Nephron progenitor cell (in vitro differentiated cells): ENCODE measurements at places on chromosomes 12 and 14.

DNA sequence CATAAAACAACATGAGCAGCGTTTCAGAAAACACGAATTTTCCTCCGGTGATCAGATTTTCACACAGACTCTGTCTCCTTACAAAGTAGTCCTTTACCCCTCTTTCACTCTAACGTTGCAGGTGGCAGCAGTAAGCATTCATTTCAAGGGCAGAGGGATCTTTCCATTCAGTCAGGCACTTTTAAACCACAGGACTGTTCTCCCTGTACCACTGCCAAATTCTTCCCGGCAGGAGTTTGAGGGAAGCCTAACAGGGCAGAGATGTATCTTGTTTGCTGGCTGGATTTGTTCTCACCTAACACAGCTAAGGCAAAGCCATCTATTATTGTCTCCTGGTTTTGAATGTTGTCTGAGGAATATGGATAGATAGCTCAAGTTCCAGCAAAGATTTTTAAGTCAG is 1187.3 kb upstream of the SEL1L start:
- no peak for DNase-seq

DNA sequence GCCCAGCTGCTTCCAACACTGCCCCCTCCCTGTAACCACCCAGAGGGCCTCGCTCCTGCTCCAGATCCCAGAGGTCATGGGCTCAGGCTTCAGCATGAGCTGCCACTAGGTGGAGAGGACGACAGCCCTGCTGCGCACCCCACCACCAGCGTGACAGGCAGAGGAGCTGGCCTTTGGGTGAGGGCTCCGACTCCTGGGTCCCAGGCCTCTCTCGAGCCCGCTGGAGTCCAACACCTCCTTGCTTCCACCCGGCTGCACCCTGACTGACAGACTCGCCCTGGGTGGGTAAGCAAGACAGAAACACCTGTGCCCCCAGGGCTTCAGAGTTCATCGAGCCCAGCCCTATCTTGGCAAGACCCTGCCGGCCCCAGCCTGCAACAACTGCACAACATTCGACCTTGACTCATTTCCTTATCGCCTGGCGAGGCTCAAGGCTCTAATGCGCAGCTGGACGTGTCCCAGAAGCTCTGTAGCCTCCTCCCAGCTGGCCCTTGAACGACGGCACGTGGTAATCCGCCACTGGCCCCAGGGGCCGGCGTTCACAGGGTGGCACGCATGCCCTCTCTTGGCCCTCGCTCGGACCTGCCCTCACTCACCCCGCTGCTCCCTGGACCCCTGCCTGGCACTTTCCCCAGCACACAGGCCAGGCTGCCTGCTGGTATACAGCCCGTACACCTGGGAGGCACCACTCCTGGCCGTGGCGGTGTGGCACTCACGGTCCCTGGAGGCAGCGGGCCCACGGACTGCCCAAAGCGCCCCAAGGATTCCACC is 28.0 kb downstream of the VPS37B start:
- no peak for DNase-seq

GRCh38 chr12:130058926-130059472 is 103.3 kb upstream of the FZD10 start:
- no peak for DNase-seq

- DNase-seq, result no peak
Measured at GRCh38 chr14:104805326-104805678, 4.4 kb downstream of the ZBTB42 start.

DNA sequence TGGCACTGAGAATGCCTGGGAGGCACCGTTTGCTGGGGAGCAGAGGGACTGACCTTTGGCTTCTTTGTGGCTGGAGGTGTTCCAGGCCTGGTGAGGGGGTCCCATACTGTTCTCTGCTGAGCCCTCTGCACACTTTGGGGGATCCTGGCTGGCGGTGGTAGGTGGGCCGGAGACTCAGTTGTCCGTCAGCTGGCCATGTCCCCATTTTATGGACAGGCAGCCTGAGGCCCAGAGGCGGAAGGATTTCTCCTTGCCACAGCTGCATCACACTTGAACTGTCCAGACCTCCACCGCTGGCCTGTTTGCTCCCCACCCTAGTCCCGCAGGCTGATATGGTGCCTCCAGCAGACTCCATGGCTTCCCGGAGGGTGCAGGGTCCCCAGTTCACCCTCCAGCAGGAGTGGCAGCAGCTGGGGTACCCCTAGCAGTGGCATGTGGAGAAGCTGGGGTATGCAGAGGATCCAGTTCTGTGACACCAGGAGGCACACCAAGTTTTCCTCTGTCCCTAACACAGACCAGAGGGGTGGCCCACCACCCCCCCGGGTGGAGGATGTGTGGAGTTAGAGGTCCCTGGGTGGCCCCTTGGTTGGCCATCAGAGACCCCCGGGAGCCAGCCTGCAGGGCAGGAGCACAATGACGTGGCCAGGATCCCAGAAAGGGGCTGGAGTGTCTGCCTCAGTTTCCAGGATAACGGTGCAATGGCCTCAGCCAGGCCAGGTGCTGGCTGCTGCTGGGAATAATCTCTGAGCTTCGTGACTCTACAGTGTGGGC is 14.8 kb downstream of the SLC25A29 start:
- no peak for DNase-seq

- DNase-seq, result no peak
Measured at GRCh38 chr12:19848421-19848820, 409.1 kb downstream of the AEBP2 start.

DNA sequence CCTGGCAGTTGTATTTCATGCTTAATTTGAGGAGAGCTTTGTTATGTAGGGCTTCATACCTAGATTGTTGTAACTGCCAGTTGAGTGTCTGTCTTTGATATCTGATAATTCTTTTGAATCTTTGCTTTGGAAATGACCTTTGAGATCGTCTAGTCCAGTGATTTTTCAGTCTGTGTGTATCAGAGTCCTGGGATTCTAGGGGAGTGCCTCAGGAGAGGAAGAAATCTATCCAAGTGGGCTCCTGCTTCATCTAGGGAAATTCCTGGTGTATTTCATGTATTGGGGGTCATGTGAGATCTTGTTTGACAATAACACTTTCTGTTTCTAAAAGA is 98.6 kb downstream of the FIGNL2 start:
- no peak for DNase-seq

GRCh38 chr14:93326196-93326595 is 6.6 kb downstream of the BTBD7 start:
- DNase-seq, result no peak

GRCh38 chr14:59981564-59981963 is 61.6 kb downstream of the LRRC9 start:
- DNase-seq, result no peak

DNA sequence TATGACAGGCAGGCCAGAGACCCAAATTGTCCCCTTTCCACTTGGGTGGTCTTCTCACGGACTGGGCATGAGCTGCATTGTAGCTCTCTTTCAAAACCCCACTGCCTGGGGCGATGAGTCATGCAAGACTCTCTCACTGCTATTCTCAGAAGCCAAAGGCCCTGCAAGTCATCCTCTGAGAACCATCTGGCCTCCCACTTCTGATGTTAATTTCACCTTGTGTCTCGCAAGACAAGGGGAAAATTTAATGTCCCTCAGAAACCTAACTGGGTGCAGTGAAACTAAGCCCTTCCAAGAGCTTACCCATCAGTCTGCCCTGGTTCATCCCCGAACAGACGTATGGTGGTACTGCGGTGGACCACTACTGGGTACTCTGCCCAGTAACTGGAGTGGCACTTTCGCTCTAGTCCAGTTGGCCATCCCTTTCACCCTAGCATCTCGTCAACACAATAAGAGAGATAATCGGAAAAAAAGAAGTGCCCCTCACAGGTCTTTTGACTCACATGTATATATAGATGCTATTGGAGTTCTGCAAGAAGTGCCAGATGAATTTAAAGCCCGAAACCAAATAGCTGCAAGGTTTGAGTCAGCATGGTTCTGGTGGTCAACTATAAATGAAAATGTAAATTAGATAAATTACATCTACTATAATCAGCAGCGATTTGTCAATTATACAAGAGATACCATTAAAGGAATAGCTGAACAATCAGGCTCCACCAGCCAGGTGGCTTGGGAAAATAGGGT is 31.3 kb upstream of the LALBA start:
- DNase-seq, result no peak

- DNase-seq, result no peak
Measured at GRCh38 chr14:101916816-101917412, 47.5 kb upstream of the DYNC1H1 start.

GRCh38 chr12:93292213-93292612 is 85.5 kb upstream of the NUDT4 start:
- DNase-seq, result no peak

- no peak for DNase-seq
Measured at GRCh38 chr12:79299447-79300198, 391.1 kb downstream of the PAWR start.

GRCh38 chr14:95195031-95195430 is 37.7 kb upstream of the DICER1 start:
- DNase-seq, result no peak

DNA sequence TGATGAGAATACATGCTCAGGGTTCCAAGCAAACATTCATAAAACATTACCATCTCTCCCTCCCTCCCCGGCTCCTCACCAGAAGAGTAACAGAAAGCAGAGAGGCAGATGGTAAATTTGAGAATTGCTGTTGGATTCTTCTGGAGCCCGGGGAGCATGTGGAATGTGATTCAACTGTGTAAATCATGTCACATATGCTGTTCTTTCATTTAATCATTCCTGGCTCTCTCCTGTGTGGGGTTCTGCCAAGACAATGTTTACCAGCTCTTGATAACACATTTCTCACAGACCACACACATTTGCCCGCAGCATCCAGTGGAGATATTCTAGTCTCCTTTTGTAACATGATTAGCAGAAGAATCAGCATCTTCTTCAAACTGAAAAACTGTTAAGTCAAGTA is 23.4 kb upstream of the NR2C1 start:
- DNase-seq, result no peak

- no peak for DNase-seq
Measured at GRCh38 chr12:6508087-6508486, 14.2 kb downstream of the NCAPD2 start.

GRCh38 chr12:106914796-106915634 is 40.7 kb upstream of the TMEM263 start:
- no peak for DNase-seq

- no peak for DNase-seq
Measured at GRCh38 chr14:88241810-88242209, 81.3 kb downstream of the KCNK10 start.

- DNase-seq, result peak; percentile 34
Measured at GRCh38 chr12:26017484-26018211, 59.2 kb downstream of the RASSF8 start.

DNA sequence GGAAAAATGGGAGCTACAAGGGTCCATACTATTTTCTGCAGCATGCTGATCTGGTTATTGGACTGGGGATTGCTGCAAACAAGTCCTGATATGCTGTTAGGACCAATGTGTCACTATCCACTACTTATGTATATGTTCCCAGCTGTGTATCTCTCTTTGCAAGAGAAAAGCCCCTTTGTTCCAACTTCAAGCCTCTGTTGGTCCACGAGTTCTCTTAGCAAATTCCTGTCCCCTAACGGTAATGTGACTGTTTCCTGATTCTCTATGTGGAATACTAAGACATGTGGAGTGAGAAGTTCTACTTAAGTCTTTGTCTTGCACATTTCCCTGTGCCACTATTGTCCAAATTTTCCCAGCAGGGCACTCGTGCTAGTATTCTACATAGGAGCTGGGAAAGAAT is 557.7 kb downstream of the FSCB start:
- no peak for DNase-seq

- DNase-seq, result no peak
Measured at GRCh38 chr12:1666215-1666614, 24.7 kb upstream of the ADIPOR2 start.

GRCh38 chr14:64208981-64209380 is 85.2 kb downstream of the ESR2 start:
- no peak for DNase-seq

- no peak for DNase-seq
Measured at GRCh38 chr12:123713823-123714585, 1.9 kb downstream of the ATP6V0A2 start.

GRCh38 chr12:215116-215515 is 1.2 kb upstream of the SLC6A12 start:
- no peak for DNase-seq

GRCh38 chr12:75953312-75953906 is 78.2 kb downstream of the PHLDA1 start:
- DNase-seq, result no peak

DNA sequence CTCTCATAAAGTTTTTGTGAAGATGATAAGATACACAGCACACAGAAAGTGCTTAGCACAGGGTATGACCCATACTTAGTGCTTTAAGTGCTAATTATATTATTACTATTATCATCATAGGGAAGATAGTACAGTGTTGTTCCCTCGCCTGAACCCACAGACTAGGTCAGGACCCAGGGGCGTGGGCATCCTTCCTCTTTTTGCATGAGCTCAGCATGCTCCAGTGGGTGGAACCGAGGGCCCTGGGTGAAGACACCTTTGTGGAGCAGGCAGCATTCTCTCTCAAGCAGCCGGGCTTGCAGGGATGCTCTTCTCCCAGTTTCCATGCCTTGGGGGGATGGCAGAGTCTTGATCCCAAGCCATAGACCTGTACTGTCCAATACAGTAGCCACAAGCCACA is 34.8 kb downstream of the CRACR2A start:
- no peak for DNase-seq

- DNase-seq, result no peak
Measured at GRCh38 chr12:24600996-24601395, 347.9 kb downstream of the BCAT1 start.

DNA sequence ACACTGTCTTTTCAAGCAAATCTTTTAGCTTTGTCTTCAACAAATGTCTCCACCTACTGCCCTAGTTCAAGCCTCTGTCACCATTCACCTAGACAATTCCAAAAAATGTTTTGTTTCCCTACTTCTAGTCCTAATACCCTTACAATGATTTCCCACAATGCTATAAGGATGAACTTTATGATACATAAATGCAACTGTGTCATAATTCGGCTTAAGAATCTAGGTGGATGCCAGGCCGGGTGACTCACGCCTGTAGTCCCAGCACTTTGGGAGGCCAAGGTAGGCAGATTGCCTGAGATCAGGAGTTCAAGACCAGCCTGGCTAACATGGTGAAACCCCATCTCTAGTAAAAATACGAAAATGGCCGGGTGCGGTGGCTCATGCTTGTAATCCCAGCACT is 20.7 kb upstream of the CREBL2 start:
- DNase-seq, result no peak

- no peak for DNase-seq
Measured at GRCh38 chr12:92080911-92081285, 64.7 kb downstream of the BTG1 start.

- no peak for DNase-seq
Measured at GRCh38 chr12:20264608-20265114, 103.7 kb upstream of the PDE3A start.
